ENCODE measurements at places on chromosomes 3 and 15.

DNA sequence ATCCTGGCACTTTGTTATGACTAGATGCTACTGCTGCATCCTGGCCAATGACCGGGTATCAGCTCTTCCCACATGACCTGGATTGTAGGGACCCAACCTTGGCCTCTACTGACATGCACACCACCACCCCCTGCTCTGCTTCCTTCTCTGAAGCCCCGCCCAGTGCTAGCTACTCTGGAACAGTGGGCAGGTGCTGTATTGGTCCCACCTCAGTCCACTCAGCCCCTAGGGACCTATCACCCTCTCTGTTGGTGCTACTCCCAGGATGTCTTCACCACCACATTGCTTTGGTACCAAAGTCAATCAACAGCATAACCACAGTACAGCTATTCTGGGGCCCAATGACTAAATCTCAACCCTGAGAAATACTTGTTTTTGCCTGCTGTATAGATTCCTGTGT, 170.2 kb upstream of the PRICKLE2 start:
- DNase-seq, result no peak

GRCh38 chr3:190436331-190436730, 13.4 kb downstream of the TMEM207 start:
- no peak for DNase-seq

GRCh38 chr3:114327665-114328064, 33.8 kb downstream of the TIGIT start:
- DNase-seq, result no peak

DNA sequence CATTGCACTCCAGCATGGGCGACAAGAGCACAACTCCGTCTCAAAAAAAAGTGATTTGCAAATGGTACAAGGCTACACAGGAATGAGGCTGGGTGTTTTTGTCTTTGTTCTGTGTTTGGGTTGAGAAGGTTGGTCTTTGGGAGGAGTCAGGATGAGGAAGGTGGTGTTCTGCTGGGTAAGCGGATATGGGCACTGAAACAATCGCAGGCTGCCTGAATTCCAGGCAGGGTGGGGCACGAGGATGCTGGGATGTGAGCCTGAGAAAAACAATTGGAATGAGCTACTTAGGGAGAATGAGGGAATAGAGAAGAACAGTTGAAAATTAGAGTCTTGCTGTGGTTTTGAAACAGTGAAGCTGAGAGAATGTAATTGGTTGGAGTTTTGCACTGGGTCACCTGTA, 51.6 kb downstream of the ZBTB38 start:
- DNase-seq, result no peak

- no peak for DNase-seq
Measured at GRCh38 chr15:31482122-31482922, 155.7 kb downstream of the KLF13 start.

DNA sequence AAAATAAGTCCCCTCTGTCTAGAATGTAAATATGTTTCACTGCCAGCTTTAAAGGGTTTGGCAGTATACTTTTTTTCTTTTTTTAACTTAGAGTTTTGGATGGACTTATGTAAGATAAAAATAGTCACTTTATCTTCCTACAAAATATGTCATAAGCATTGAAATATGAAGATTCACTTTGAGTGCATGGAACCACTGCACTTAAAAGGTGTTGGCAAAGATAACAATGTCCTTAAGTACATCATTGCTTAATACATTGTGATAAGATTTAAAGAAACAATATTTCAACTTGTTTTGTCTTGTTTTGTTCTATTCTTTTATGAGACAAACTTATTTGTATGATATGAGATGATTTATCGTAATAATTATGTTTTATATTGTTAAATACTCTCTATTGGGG, 66.3 kb upstream of the NAALADL2 start:
- DNase-seq, result no peak
